ENCODE measurements at places on chromosomes 2 and 18. TPM values are rescaled to one million over a fixed set of nuclear protein-coding genes. Genes with fewer than 3 reads are reported as not detected.

- no peak for DNase-seq
These were observed 27.5 kb downstream of the SP100 start for GRCh38 chr2:230443541-230443940.

- DNase-seq: no peak
These were observed 16.7 kb downstream of the DNAJC10 start for GRCh38 chr2:182732736-182733135.

DNA sequence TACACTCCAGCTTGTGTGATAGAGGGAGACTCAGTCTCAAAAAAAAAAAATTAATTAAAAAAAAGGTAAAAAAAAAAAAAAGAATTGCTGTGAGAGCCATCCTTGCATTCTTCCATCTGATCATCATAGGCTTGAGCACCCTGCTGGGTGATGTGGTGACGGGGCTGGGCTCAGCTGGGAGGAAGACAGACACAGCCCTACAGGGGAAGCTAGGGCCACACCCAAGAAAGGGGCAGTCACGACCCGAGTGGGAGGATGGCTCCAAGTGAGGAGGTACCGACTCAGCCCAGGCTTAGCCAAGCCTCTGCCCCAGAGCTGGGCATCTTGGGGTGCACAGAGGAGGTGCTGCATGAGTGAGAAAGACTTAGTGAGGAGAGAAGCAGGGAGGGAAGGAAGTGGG, 165.5 kb downstream of the SH3RF3 start:
- DNase-seq: no peak

DNA sequence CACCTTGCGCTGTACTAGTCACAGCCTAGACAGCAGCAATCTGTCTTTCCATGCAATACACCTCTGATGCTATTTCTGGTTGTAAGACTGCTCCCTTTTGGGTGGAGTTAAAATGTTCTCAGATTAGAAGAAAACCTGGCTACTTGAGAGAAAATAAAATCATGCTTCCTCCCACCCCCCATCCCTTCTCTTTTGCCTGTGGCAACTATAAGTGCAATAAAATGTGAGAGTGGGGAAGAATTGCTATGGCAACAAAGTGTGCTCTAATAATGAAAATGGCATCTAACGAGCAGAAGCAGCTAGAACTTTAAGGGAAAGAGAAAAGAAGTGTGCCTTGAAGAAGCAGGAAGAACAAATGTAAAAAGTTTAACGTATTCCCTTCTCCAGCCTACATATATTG, 464.2 kb upstream of the FSHR start:
- no peak for DNase-seq

- no peak for DNase-seq
These were observed 10.9 kb downstream of the TRIP12 start for GRCh38 chr2:229910832-229911412.

- no peak for DNase-seq
These were observed 38.6 kb upstream of the SNORC start for GRCh38 chr2:232831496-232831895.

GRCh38 chr2:67476809-67477790, 80.0 kb downstream of the ETAA1 start:
- DNase-seq: peak; percentile 13

GRCh38 chr18:37538526-37539205, 26.9 kb downstream of the CELF4 start:
- no peak for DNase-seq

GRCh38 chr2:203997980-203998809, 61.6 kb downstream of the ICOS start:
- DNase-seq: no peak

GRCh38 chr2:217995731-217996231, 7.0 kb downstream of the TNS1 start:
- no peak for DNase-seq

DNA sequence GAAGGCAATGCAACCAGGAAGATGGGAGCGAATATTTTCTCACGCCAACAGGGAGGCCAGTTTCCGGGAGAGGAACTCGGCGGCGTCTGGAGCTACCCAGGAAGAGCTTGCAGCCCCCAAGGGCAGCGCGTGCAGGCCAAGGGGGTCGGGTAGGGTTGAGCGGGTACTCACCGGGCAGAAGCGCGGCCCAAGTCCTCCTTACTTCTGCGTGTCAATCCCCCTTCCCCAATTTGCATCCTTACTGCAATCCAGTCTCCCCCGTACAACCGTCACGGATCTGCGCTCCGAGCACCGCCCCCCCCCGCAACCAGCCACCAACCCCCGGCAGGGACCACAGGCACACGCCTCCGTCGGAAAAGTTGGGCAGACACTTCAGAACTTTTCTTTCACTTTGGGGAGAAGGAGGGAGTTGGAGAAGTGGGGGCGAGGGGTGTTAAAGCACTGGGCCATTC, 1.3 kb downstream of the ATP8B1 start:
- DNase-seq: no peak

- no peak for DNase-seq
These were observed 20.1 kb downstream of the TPGS2 start for GRCh38 chr18:36808681-36809080.

DNA sequence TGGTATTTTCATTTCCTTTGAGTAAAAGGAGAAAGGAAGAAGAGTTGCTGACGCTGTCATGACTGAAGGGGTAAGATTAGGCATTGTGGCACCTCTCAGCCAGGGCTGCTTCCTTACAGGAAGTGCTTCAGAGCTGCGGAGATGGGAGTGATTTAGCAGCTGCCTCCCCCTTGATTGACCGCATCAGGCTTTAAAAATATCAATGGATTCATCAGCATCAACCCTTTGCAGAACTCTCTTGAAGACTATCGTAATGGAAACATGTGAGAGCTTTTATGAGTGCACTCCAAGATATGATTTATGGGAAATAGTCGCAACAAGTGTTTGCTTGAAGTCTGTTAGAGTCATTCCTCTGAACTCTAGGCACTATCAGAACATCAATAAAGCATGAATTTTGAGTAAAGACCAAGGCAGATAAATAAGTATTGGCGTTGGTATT, 141.1 kb downstream of the CSRNP3 start:
- DNase-seq: no peak

DNA sequence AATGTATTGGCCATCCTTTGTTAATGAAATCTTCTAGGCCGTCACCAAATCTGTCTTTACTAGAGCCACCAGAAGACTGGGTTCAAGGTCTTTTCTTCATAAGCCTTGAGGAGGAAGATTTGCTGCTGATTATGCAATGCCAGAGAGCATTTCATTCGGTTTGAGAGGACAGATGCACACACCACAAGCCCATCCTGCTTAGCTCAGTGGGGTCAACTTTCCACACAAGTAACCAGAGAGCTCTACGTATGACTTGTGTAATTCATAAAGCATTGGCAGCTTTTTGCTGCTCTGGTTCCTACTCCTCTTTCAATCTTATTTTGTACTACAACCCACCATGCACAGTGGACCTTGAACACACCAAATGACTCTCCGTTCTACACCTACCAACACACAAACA, 106.9 kb downstream of the OSR1 start:
- DNase-seq: no peak

DNA sequence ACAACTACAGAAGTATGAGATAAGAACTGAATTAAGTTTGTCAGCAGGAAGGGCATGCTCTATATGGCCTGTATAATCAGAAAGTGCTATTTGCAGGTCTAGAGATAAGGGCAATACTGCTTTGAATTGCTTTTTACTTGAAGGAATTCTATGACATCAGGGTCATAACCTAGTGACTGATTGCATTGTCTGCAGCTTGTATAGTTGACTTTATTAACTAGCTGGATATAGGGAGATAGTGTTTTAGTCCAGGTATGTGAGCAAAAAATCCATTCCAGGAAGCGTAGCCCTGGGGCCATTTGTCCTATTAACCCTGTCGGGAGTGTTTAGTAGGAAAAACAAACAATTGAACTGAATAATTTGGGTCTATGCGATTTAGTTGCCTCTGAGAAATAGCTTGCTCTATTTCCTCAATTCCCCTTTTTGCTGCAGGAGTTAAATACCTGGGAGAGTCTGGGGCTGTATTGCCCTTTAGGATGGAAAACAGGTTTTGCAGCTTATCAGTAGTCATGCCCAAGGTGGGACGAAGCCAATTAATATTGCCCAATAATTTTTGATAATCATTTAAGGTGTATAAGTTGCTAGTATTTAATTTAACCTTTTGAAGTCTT, 30.0 kb downstream of the HTR2B start:
- DNase-seq: no peak

DNA sequence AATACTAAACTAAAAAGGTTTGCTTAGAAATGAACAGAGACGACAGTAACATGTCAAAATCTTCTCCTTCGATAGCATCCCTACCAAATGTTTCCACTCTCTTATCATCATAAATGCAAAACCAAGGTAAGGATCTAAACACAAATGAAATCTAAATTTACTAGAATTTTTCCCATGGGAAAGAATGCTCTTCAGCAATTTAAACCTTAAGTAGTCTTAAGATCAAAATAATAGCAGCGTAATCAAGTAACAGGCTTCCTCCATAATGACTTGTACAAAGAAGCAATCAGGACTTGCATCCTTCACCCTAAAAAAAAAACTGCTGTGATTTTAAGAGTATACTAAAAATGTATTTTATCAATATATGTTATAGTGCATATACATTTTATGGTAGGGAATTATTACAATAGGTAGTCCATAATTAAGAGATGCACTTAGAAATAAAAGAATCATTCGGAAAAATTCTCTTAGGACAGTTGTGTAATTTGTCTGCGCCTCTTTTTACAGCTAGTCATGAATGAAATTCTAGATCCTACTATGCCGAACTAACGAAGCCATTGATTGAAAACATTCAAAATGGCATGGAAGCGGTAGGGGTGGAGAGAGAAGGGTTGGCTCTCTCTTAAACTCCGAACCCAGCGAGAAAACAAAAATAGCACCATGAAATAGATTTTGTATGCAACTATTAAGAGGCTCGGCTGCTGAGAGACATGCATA, 1.3 kb downstream of the PGAP1 start:
- no peak for DNase-seq

- no peak for DNase-seq
These were observed 157.3 kb downstream of the MSH2 start for GRCh38 chr2:47560107-47560819.

DNA sequence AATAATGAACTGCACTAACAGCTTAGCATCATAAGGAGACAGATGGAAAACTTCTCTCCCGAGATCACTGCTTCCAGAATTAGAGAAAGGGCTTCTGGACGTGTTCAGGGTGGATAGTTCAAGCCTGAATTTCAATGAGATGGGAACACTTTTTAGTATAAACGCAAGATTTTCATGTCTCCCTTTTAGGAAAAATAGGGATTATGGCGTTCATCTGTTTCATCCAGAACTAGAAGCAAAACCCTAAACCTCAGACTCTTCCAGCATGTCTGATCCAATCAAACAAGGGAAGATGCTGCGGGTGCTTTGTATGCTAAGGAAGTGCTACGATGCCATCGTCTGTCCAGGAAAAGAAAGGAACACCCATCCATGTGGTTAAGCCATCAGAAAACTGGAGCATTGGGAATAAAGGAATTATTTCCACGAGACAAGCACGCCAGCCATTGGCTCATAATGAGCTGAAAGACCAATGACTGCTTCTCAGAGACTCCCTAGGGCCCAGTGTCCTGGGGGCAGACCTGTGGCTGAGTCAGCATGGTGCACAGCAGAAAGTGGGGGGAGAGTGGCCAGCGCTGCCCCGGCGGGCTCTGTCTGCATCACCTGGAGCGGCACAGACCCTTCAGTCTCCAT, 65.9 kb upstream of the AFF3 start:
- DNase-seq: no peak

GRCh38 chr2:188788621-188789020, 185.6 kb upstream of the COL3A1 start:
- no peak for DNase-seq

- peak; percentile 8 for DNase-seq
These were observed 70.6 kb upstream of the PSMD14 start for GRCh38 chr2:161237392-161238264.

DNA sequence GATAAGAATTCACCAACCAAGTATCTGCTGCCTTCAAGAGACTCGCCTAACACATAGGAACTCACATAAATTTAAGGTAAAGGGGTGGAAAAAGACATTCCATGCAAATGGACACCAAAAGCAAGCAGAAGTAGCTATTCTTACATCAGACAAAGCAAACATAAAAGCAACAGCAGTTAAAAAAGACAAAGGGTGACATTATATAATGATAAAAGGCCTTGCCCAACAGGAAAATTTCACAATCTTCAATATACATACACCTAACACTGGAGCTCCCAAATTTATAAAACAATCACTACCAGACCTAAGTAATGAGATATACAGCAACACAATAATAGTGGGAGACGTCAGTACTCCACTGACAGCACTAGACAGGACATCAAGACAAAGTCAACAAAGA, 41.4 kb downstream of the NEMP2 start:
- DNase-seq: no peak

DNA sequence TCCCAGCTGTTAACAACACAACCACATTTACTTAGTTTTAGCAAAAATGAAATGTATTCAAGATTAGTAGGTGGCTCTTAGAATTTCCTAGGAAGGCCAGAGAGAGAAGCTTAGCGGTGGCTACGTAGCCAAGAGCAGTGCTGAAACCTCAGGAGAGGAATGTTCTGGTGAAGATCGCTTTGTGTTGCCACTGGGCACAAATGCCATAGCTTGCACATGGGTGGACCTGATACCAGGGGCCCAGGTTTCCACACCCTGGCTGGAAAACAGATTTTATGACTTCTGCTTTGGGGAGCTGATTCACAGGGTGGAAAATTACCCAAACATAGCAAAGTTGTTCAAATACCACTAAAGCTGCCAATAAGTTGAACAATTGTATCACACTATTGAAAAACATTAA, 43.4 kb downstream of the THUMPD2 start:
- DNase-seq: no peak

GRCh38 chr2:197216361-197216979, 94.1 kb downstream of the ANKRD44 start:
- DNase-seq: no peak

DNA sequence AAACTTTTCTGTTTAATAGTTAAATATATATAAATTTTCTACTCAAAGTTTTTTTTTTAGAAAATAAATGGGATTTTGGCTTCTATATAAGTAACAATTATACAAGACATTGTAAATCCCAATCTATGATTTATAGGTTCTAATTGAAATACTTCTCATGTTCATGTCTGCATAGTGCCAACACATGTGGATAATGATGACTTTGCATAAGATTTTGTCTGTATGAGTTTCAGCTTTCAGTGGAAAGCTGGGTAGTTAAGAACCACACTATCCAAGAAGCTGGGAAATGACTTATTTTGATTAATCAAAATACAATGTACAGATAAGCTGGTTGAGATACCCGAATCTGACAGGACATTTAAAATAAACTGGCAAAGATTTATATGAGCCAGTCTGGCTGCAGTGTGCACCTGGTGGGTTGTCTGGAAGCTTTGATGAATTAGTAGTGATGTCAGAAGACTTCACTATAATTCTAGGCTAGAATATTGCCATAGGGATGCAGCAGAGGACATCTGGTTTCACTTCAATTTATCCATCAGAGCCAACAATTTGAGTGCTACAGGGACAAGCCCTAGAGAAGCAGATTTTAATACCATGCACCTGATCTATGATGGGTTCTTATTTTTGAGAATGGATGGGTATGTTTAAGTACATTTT, 45.4 kb downstream of the EML6 start:
- DNase-seq: no peak

Gene POTEI
- not detected for polyA plus RNA-seq

Gene TOGARAM2
- polyA plus RNA-seq: 0.09 TPM

Gene GAL3ST2
- not detected for polyA plus RNA-seq

Gene EMILIN1
- polyA plus RNA-seq: 43.4 TPM

Gene GKN2
- not detected for polyA plus RNA-seq

Gene LMAN2L
- polyA plus RNA-seq: 29.6 TPM

Gene KCNJ13
- polyA plus RNA-seq: not detected

Gene ACMSD
- not detected for polyA plus RNA-seq

Gene SLC14A1
- 0.77 TPM for polyA plus RNA-seq

Gene POTEJ
- polyA plus RNA-seq: 0.02 TPM

Gene DSEL
- 19.9 TPM for polyA plus RNA-seq

Gene ASIC4
- polyA plus RNA-seq: 0.04 TPM

Gene ADD2
- not detected for polyA plus RNA-seq

All from BJ (cell line).